ENCODE measurements at places on chromosomes 4 and X.

GRCh38 chr4:183897193-183897592, 7.9 kb upstream of the STOX2 start:
- no peak for DNase-seq

GRCh38 chr4:133865612-133866327, 335.8 kb downstream of the PABPC4L start:
- DNase-seq: no peak

DNA sequence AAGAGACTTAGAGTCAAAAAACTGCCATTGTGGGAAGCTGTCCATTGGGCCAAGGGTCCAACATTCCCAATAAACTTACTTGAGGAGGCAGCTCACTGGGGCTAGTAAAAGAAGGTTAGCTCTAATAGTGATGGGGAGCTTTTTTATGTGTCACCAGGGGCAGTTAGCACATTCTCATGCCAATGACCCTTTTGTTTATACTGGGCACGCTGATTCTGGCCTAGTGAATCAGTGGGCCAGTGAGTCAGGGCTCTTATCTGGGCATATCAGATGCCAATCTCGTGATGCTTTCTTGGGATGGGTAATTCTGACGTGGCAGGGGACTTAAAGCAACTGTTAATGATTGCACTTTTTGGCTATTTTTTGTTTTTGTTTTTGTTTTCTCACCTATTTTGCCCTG, 27.8 kb downstream of the TCEAL1 start:
- DNase-seq: no peak

DNA sequence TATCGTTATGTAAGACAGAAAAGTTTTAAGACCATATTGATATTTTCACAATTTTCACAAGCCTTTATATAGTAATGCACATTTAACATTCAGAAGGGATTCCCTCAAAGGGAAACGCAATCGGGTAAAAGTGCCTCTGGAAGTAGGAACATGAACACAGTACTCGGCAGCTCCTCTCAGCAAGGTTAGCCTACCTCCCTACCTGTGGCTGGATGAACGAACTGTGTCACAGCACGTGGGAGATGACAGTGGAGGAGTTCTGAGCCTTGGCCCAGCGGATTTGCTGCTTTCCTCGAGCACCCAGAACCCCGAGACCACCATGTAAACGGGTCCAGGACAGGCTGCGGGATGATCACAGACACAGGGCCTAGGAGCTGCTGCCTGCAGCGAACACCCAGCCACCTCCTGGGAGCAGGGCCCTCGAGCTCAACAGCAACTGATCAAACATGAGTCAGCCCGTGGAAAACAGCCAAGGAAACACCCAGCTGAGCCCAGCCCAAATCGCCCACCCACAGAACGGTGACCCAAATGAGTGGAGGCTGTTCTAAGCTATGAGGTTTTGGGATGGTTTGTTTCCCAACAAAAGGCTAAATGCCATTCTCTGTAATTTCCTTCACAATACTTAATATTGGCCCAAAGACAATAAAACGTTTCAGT, 30.4 kb downstream of the FAT1 start:
- DNase-seq: no peak

GRCh38 chrX:109997786-109998452, 5.0 kb upstream of the TMEM164 start:
- no peak for DNase-seq

DNA sequence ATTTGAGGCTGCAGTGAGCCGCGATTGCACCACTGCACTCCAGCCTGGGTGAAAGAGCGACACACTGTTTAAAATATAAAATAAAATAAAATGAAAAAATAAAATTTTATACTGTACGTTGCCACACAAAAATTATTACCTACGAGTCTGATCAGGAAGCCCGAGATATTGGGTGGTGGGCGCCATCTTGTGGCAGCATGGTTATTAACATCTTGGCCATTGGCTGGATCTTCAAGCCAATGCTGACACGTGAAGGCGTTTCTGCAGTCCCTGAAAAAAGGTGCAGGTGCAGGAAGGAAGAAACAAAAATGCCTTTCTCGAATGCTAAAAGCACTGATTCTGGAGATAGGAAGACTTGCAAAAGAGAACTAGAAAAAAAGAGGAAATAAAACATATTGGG, 4.9 kb upstream of the TLR8 start:
- DNase-seq: peak; percentile 44

GRCh38 chr4:122548452-122548851, 72.4 kb downstream of the IL21 start:
- no peak for DNase-seq

GRCh38 chrX:112819813-112820212, 20.8 kb downstream of the AMOT start:
- no peak for DNase-seq

GRCh38 chrX:46686003-46686645, 72.8 kb downstream of the SLC9A7 start:
- peak; percentile 17 for DNase-seq

- DNase-seq: no peak
Measured at GRCh38 chr4:122636697-122637096, 15.8 kb upstream of the IL21 start.

DNA sequence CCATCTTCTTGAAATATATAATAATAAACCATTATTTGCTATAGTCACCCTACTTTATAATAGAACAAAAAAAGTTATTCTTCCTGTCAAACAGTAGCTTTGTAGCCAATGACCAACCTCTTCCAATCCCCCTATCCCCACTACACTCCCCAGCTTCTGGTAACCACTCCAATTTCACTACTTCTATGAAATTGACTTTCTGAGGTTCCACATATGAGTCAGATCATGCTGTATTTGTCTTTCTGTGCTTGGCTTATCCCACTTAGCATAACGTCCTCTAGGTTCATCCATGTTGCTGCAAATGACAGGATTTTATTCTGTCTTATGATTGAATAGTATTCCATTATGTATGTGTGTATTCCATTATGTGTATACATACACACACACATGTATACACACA, 809.7 kb upstream of the NDST4 start:
- no peak for DNase-seq

- no peak for DNase-seq
Measured at GRCh38 chr4:101200561-101200960, 146.8 kb downstream of the PPP3CA start.

DNA sequence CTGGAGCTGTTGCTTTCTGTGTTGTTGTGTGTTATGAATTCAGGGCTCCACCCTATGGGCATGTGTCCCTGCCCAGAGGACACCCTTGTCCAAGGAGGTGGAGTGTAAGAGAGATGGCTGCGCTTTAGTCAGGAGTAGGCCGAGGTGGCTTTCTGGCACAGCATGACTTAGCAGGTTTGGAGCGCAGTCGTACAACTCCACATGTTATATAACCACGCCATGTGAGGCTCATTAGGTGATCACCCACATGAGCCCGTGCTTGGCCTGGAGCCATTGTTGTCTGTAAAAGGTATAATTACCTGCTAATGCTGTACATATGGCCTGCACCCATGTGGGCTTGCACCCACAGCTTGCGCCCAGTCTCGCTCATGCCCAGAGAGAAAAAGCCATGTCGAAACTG, 15.8 kb upstream of the ANAPC4 start:
- DNase-seq: no peak

DNA sequence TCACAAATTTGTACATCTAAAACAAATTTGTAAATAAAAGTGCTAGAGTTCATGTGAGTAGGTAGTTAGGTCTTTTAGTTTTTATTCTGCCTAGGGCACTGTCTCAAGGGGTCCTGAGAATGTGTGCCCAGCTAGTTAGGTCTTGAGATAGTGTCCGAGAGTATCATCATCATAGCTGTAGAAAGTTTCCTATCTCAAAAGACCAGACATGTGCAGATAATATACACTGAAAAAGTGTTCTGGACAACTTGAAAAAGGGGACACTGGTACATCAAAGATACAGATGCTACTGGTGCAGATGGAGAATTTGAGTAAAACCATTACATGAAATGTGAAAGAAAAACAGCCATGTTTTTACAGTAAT, 1.8 kb upstream of the ZCCHC4 start:
- DNase-seq: no peak

DNA sequence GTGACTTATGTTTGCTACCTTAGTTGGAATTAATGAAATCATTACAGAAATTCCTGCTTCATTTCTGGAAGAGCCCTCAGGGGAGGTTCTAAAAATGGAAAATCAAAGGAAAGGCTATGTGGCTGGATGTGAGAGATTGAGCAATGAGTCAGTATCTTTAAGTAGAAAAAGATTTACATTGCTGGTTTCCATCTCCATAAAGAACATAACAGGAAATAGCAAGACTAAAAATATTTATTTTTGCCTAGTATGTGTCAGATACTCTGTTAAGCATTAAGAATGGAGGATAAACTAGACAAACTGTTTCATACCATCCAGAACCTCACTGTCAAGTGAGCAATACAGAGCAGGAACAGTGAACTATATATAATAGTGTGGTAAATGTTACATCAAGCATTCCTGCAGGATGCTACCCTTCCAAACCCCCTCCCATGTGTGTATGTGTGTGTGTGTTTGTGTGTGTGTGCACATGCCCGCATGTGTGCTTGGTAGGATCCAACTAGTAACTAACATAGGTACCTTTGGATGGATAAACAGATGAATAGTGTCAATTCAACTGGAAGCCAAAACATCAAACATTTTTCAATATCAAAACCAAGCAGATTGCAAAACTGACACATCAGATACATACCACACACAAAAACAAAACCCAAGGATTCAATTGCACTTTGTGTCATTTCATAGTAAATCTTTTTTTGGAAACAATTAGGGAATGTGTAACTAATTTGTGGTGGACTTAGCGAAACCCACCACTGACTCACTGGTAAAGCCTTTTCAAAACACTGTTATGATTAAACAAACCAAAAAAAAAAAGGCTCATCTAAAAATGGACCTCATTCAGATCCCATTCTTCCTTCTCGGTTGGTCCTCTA, 223.4 kb downstream of the SHROOM3 start:
- no peak for DNase-seq

GRCh38 chr4:13527192-13527980, 16.9 kb downstream of the NKX3-2 start:
- DNase-seq: no peak

- no peak for DNase-seq
Measured at GRCh38 chr4:125762537-125762936, 447.8 kb downstream of the FAT4 start.

GRCh38 chr4:129978315-129978714, 882.4 kb downstream of the C4orf33 start:
- no peak for DNase-seq

DNA sequence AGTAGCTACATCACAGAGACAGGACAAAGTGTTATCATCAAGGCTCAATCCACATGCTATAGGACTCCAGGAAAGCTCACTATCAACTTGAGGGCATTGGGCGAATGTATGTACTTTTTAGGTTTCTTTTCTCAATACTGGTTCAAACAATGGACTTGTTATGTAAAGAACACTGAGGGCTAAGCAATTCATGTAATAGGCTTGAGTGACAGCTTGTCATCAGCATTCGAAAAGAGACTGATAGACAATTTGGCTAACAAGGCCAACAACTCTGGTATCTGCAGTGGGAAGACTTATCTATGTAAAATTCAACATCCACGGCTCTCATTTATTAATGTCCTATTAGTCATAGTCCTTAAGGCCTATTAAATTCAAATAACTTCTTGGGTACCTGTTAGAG, 141.1 kb downstream of the NPNT start:
- DNase-seq: no peak

DNA sequence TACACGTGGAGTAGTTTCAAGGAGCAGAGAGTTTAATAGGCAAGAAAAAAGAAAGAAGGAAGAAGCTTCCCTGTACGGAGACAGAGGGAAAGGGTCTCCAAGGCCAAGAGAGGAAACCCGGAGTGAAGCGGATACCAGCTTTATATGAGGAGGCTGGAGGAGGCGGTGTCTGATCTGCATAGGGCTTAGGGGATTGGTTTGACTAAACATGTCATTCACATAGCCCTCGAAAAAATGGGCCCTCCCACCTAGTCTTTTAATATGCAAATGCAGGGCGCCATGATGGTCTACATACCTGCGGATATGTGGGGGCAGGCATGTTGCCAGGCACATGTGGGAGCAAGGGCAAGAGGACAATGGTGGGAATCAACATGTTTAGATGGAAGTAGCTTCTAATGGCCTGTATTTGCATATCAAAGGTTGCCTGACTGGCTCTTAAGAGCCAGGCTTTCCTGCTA, 103.1 kb upstream of the UGT8 start:
- no peak for DNase-seq

DNA sequence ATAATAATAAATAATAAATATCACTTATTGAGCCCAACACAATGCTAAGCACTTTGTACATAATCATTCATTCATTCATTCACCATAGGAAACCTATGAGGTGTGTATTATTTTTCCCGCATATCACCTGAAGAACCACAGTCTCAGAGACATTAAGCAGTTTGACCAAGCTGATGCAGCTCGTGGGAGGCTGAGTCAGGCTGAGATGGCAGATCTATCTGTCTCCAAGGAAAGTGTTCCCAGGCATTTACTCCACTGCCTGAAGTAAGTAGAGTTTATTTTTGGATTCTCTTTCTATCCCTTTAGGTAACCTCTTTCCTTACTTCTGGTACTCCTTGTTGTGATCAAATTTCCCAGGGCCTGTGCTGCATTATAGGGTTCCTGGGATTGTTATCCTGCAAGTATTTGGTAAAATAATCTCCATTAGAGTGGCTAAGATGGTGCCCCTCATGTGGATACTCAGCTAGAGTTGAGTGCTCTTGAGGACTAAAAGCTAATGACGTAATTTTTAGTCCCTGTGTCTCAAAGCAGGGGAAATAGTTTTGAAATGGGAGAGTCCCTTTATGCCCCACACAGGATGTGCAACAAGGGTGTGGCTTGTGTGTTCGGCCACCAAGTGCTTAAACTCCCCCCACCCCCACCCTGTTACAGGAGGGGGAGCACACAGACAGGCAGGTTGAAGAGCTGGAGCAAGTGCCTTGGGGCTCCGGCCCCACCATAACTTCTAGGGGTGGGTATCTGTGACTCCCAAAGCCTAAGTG, 467.0 kb downstream of the STIM2 start:
- no peak for DNase-seq

GRCh38 chr4:4730249-4730648, 129.2 kb upstream of the MSX1 start:
- no peak for DNase-seq

DNA sequence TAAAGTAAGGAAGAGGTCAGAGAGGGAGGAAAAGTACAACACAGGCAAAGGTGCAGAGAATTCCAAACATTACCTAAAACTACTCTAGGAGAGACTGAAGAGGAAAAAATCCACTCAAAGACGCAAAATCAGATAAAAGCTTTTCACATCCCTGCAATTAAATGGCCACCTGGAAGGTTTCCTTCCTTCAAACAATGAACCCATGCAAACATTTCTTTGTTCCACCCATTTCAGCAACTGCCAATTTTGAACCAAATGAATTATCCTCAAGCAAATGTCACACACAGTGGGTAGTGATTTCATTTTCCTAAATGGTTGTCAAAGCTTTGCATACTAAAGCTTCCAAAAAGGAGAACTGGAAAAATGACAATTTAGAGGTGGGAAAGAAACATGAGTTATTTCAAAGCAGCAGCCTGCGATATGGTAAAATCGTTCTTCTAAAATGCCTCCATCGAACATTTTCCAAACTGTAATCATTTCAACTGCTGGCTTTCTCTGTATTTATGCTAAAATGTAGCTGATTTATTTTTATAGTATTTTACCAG, 45.0 kb downstream of the APBB2 start:
- DNase-seq: no peak
